ENCODE measurements at places on chromosomes 16 and 17.

GRCh38 chr16:48049847-48050246 is 105.9 kb downstream of the ABCC12 start:
- no peak for DNase-seq

DNA sequence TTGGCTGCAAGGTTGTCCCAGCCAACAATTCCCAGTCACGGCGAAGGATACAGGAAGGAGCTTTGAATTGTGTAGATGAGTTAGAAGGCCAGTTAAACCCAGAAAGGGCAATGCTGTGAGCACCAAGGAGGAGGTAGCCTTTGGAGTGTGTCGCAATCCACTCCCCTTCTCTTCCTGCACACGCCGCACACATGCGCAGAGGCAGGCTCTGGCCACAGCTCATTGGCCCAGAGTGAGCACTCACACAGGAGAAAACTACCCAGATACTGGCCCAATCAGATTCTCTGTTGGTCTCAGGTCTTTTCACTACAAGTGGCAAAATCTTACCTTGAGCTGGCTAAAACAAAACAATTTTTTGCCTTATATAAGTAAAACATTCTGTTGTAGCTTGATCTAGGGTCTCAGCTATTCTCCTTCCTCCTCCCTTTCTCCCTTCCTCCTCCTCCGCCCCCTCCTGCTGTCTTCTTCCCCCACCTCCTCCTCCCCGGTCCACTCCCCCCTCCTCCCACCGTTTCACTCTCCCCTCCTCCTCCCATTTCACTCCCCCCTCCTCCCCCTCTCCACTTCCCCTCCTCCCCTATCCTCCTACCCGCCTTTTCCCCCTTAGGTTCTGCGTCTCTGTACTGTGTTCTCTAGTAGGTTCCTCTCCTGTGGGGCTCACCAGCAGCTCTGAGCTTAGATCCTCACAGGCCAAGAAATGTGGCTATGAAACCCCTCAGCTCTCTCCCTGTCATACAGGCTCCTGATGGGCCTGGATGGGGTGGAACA is 344.9 kb downstream of the CPPED1 start:
- DNase-seq = no peak

DNA sequence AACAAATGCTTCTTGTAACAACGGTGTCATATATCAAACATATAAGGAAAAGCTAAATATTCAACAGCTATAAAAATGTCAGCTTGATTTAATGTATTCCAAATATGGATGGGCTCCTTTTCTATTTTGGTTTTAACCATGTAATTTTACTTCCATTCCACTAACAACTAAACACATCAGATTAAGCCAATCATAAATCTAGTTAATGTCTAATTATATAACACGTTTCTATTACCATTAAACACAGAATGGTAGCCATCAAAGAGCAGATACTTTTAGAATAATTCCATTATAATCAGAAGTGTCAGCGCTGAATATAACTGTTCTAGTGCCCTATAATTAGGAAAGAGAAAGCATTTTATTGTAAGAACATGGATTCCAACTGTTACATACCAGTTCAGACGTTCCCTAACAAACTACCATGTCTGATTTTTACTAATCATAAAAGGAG is 10.0 kb downstream of the CMC2 start:
- DNase-seq = no peak

GRCh38 chr17:83099086-83099555 is 19.7 kb downstream of the METRNL start:
- no peak for DNase-seq

DNA sequence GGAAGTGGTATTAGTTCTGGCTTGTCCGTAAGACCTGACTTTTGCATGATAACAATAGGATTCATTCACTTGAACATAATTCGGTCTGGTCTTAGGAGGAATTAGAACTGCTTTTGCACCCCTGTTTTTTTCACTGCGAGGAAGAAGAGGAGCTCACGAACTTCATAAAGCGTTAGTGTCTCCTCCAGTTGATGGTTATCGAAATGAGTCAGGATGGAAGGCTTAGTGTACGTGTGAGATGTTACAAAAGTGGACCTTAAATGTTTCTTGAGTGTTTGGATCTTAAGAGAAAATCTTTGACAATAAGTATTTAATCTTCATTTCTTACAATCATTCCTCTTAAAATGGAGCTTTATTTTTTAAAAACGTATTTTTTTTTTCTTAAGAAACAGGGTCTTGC is 52.8 kb downstream of the USP10 start:
- DNase-seq = no peak

GRCh38 chr17:4849011-4849536 is 15.9 kb downstream of the MINK1 start:
- peak; percentile 17 for DNase-seq

- DNase-seq = no peak
These were observed 121.8 kb upstream of the IRX5 start for GRCh38 chr16:54808890-54809289.

- no peak for DNase-seq
These were observed 11.4 kb downstream of the CNP start for GRCh38 chr17:41977991-41978390.

GRCh38 chr17:20733923-20734322 is 154.4 kb downstream of the CDRT15L2 start:
- DNase-seq = no peak

GRCh38 chr16:27378871-27379481 is 23.0 kb upstream of the IL21R start:
- no peak for DNase-seq

DNA sequence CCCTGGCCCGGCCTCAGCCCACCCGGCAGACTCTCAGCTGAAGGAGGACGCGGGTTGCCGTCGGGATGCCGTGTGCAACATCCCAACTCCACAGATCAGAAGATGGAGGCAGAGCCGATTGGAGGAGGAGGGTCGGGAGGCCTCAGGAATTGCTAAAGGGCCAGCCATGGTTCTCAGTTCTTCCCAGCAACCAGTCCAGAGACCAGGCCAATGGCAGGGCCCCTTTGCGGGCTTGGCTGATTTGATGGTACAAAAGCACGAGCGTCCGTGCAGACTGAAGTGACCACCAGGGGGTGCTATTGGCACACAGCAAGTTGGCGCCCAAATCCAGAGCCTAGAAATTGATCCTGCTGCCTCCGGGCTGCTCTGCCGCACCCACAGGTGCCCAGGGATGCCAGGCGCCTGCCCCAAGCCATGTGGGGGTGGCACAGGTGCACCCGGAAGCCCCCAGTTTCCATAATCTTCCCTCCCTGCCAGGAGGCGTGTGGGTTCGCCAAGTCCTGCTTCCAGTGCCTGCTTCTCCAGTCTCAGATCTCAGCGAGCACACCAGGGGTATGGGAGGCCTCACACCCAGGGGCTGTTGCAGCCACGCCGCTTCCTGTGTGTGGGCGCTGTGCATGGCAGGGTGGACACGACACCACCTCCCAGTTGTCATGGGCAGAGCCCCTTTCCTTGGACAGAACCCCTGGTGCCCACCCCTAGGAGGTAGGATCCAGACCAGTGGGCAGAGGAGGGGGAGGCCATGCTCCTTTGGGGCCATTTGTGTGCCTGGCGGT is 7.1 kb upstream of the TEX19 start:
- DNase-seq = peak; percentile 79
